ENCODE measurements at places on chromosomes 11 and 22.
A peak's percentile ranks its signal among the peaks of the same experiment; 100 is the strongest.

DNA sequence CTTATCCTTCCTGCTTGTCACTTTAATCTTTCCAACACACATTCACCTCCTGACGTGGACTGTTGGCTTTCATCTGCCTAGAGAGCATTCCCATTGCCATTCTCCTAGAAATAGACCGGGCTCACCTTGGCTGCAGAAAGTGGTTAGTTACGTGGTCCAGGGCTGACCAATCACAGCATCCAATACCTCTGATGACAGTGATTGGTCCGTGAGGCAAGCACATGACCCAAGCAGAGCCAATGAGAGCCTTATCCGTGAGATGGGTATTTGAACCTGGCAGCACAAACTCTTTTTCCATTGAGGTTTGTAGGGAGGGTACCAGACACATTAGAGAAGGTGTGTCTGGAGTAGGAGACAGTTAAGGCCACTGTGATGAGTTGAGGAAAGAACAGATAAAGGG lies 85.8 kb downstream of the MIAT start:
- DNase-seq: no peak

DNA sequence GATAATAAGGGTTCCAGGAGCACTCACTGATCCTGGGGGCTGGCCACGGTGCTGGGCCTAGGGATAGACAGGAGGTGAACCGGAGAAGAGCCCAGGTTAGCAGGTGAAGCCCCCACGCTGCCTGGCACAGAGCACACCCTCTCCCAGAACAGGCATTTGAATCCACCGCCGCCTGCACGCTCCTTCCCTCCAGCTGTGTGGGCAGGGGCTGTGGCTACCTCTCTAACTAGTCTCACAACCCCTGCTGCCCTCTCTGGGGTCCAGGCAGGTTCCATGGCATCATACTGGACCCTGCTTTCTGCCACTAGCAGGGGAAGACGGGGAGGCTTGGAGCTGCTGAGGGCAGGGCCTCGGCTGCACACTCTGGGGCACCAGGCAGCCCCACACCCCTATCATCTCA lies 358.0 kb downstream of the CTTN start:
- DNase-seq: no peak

- no peak for DNase-seq
Observed at GRCh38 chr22:41535244-41535643, 9.0 kb downstream of the POLR3H start.

GRCh38 chr11:128827191-128827893 lies 39.8 kb downstream of the KCNJ1 start:
- no peak for DNase-seq

DNA sequence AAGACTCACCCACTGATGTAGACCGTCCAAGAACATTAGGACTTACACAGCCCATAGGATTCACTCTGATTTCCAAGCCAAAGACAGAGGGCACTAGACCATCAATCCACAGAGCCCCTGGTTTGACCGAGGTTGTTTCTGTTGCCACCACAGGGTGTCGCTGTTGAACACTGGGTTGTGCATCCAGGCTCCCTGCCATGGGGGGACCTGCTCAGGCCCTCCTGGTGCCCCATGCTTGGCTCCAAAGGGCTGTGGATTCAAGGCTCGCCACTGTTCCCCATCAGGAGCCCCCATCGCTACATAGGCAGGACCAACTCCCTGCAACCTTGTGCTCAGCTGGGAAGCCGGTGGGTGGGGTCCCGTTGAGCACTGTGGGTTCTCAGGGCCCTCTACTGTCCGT lies 128.0 kb upstream of the ANO1 start:
- peak; percentile 24 for DNase-seq

DNA sequence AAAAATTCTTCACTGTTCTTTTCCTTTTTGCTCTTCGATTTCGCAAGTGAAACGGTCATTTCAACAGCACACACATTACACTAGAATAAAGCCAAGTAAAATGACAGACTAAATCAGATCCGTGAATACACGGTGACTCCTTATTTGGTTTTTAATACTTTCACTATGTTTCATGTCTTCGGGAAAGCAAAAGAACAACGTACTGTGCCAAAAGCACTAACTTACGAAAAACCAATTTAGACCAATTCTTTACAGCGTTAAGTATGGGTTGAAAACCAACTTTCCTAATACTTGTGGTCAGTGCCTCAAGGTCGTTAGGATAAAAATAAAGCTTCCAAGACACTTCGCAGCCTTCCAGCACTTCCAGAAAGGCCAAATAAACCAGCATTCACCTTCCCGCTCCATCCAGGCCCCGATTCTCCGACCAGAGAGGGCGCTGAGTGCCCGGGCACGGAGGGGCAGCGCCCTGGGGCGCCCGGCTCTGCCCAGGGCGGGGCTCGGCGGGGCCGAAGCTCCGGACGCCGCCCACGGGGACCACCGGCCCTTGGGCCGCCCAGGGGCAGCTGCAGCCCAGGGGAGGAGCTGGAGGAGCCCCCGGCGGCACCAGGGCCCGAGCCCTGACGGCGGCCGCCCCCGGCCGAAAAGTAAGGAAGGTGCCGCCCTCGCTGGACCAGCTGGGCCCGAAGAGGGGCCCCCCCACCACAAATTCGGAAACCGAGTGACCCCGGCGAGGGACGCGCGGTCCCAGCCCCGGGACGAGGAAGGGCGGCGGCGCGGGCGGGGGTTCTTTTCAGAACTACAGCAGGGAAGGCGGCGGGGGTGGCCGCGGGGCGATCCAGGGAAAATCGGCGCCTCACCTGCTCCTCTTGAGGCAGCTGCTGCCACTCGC lies 499 bp downstream of the ATL3 start:
- DNase-seq: peak; percentile 22

- no peak for DNase-seq
Observed at GRCh38 chr11:12287374-12288211, 89.8 kb upstream of the PARVA start.

DNA sequence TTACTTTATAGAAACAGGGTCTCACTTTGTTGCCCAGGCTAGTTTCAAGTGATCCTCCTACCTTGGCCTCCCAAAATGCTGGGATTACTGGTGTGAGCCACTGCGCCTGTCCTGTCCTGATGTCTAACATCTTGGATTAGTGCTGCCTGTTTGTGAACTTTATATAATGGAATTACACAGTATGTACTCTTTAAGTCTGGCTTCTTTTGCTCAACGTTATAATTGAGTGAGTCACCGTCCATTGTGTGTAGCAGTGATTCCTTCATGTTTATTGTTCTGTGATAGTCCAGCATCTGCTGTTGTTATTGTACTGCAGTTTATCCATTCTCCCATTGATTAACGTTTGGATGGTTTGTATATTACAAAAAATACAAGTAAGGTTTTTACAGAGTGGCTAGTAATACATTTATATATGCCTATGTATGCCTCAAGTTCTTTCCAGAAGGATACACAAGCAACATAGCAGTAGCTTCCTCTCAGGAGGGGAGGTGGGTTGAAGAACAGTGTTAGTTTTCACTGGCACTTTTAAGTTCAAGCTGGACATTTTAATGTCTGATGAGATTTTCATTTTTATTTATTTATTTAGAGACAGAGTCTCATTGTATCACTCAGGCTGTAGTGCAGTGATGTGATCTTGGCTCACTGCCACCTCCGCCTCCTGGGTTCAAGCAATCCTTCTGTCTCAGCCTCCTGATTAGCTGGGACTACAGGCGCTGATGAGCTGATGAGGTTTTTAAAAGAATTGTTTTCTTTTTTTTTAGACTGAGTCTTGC lies 25.2 kb upstream of the MICALL1 start:
- DNase-seq: no peak

DNA sequence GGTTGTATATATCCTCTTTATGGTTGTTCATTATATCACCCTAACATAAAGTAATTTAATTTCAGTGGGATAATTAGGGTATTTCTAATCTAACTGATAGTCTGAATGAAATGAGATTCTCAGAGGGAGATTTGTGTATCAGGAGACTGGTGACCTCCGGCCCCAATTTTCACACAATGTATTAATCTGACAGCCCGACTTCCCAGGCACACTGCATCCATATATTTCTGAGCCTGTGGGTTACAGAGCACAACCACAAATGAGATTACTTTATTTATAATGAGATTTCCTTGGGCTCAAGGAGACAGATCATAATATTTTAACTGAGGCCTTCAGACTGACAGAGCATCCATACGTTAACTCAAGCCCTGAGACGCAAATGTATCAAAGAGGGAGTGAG lies 125.9 kb downstream of the RCN1 start:
- no peak for DNase-seq

DNA sequence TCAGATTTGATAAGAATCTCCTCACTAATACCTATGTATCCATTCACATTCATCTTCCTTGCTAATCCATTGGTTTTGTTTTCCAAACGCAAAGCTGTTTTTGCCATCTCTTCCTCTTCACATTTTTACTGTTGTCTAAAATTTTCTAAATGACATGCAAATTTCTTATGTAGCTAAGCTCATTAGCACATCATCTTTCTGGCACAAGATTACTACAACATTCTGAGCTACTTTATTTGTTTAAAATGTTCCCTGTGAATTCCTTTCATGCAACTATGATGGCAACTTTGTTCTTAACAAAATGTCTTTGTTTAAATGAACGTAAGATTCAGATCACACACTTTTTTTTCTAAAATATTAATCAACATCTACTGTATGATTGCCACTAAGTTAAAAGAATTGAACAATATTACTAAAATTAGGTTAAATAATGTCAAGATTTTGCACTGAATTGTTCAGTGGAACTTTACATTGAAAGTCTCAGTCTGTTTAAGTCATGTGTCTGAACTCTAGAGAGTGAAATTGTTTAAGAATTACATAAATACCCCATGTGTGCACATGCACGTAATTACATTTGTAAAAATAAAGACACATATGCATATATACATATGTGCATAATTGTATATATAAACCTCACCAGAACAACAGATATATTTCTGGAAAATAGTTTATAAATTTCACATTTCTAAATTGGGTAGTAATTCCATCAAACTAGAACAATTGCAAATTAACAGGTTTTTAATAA lies 688.4 kb downstream of the CNTN5 start:
- DNase-seq: no peak

- no peak for DNase-seq
Observed at GRCh38 chr11:1876361-1877063, 15.2 kb downstream of the PRR33 start.

GRCh38 chr11:72589802-72590761 lies 84.1 kb downstream of the PDE2A start:
- peak; percentile 52 for DNase-seq

DNA sequence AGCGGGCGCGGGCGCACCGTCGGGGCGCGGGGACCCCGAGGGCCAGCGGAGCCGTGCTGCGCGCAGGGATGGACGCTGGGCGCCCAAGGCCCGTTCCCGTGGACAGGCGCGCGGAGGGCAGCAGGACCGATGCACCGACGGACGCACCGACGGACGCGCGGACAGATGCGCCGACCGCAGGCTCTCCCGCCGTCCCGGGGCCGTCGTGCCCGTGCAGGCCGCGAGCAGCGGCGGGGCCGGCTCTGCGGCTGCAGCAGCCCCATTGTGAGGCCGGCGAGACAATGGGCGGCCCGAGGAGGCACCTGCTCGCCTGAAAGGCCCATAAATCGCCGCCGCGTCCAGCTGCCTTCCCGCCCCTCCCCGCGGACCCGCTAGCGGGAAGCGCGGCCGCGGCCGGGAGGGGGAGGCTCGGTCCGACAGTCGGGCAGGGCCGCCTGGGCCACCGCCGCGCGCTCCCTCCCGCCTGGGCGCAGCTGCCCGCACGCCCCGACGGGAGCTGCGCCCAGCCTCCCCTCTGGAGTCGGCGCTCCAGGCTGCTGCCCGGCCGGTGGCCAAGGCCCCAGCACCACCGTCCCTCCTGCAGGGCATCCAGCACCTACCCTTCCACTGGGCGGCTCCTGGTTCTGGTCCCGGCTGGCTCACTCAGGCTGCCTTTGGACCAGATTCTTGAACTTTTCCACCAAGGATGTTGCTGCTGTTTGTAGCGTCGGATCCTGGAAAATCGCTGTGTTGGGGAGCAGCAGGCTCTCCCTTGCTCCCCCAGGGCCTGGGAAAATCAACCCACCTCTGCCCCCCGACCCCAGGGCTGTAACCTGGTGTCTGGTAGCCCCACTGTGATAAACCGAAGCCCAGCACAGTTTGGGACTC lies 15.8 kb downstream of the CDKN1C start:
- no peak for DNase-seq

GRCh38 chr11:120381401-120381800 lies 45.2 kb downstream of the ARHGEF12 start:
- DNase-seq: no peak

GRCh38 chr11:89736566-89736965 lies 26.5 kb downstream of the TRIM77 start:
- no peak for DNase-seq

DNA sequence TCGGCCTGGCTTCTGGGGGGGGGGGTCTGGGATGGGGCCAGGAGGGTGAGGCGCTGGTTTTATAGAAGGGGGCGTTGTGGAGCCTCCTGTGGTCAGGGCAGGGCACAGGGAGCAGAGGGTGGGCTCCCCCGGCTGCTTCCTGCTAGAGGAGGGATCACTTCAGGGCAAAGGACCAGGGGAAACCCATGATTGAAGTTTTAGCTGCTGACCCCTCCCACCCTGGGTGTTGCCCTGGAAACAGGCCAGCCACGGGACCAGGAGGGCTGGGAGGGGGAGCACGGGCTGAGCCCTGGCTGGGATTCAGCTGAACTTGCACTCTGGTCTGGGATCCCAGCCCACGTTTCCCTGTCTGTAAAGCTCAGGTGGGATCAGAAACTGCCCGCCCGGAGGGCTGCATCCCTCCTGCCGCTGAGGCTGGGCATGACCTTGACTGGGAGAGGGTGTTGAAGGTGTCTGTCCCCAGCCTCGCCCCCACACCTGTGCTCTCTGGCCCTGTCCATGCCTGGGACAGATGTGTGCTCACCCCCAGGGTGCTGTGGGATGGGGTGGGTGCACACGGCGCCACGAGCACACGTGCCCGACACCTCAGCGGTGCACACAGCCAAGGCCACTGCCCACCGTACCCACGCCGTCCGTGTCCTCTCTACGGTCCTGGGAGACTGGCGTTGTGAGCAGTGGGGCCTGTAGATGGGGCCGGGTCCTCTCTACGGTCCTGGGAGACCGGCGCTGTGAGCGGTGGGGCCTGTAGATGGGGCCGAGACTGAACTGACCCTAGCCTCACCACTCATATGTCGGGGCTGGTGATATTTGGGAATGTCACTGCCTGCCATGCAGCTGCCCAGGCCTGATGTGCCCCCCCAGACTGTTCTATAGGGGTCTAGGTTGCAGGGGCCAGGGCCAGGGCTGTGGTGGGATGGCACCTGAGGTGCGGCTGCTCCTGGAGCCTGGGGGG lies 2.3 kb downstream of the TSPAN4 start:
- no peak for DNase-seq

- DNase-seq: no peak
Observed at GRCh38 chr22:42132457-42132856, 1.8 kb upstream of the CYP2D6 start.

GRCh38 chr11:68437927-68438657 lies 22.5 kb upstream of the PPP6R3 start:
- DNase-seq: no peak

DNA sequence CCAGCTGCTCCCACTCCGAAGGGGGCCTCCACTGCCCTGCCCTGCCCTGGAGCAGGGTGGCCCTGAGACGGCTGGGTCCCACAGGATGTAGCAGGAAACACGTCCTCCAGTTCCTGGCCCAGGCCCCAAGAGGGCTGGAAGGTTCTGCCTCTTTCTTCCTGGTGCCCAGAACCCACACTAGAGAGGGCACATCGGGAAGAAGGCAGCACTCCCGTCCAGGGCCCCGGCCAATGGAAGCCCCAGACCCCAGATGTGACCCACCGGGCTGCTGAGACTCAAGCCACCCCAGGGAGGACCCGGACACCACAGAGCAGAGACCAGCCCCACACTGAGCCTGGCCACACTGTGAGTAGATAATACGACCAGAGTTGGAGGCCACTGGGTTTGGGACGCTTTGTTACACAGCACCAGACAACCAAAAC lies 71.2 kb downstream of the CELSR1 start:
- no peak for DNase-seq
